ENCODE measurements at places on chromosomes 1 and 21. TPM values are rescaled to one million over a fixed set of nuclear protein-coding genes. Genes with fewer than 3 reads are reported as not detected.

DNA sequence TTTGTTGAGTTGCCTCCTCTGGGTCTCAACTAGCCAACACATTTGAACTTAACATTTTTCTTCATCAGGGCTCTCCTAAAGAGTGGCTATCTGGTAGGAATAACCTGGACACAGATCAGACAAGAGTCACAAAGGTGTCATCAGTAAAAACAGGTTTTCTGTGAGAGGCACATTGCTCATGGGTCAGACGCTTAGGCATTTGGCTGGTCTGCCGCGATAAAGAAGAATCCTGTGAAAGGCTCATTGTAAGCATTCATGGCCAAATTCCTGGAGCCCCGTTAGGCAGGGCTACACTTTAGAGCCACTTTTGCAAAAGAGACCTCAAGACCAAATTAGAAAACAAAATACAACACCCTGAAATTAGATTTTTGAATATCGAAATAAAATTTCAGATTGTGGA lies 64.2 kb upstream of the PDE4B start:
- no peak for DNase-seq

DNA sequence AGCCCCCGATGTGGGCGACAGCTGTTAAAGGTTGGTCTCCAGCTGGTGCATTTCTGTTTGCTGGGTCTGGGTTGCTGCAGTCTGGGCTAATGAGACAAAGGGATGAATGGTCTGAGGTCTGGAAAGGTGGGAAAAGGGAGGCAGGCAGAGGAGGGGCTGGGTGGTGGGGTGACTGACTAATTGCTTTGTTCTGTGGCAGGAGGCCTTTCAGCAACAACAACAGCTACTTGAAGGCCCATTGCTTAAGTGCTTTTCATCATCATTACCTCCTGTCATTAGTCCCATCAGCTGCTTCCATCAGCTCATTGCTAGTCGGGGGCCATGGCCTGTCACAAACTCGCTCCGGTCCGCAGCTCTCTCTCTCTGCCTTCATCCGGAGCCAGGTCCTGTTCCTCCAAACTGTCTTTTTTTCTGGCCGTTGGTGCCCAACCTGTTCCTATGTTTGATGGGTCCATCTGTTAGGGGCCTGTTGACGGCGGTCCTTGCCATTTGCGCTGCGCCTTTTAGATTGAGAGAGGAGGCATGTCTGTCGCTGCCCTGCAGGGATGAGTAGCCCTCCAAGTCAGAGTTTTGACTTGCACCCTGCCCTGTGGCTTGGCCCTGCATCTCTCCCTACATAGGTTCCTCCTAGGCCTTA lies 105.6 kb upstream of the PLXNA2 start:
- DNase-seq: no peak

DNA sequence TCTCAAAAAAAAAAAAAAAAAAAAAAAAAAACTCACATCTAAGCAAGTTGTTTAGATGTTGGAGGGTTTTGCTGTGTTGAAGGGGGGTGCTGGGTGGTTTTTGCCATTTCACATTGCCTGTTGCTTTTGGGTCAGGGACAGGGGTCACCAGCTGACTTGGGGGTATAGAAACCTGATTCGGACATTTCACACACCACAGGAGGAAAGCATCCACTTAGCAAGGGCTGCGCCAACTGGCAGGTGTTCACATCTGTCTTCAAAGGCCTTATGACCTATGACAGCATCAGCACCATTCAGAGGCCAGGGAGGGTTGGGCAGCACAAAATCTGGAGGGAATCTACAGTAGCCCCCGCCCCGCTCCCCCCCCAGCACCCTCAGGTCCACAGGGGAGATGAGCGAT lies 45.2 kb downstream of the SYF2 start:
- no peak for DNase-seq

DNA sequence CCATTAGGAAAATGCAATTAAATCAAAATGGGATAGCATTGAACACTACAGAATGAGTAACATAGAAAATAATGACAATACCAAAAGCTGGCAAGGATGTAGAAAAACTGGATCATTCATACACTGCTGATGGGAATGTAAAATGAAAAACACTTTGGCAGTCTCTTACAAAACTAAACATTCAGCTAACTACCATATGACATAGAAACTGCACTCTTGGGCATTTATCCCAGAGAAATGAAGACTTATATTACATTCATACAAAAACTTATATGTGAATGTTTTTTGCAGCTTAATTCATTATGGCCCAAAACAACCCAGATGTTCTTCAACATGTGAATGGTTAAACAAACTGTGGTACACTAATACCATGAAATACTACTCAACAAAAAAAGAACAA lies 66.4 kb downstream of the ANKRD13C start:
- DNase-seq: no peak

DNA sequence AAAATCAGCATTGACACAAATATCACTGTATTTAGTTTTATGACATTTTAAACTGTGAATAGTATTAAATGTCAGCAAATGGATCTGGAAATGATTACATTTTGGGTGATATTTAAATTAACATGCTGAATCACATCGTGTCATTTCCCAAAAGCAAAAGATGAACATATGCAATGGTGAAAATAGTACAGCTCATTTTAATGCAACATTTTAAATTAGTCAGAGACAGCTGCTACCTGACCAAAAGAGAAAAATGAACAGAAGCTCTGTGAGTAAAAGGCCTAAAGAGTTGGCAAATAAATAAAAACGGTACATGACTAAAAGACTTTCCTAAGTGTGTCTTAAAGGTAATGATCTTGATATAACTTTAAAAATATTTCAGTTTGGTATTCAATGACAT lies 86.0 kb upstream of the GNG4 start:
- no peak for DNase-seq

DNA sequence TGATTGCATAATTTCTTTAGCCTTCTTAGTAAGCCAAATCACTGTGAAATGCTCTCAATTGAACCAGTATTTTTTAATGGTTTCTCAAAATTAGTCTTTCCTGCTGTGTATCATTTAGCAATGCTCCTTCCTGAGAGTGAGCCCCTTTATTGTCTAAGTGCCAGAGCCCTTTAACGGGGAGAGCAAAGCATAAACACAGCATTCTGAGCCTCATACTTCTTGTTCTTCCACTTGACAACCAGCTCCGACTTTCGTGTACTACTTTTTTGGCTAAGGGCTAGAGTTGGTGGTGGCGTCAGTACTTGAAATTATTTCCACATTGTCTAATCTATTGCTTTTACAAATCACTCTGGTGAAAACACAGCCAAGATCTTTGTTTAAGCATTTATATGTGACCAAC lies 299.0 kb downstream of the TPR start:
- DNase-seq: no peak

DNA sequence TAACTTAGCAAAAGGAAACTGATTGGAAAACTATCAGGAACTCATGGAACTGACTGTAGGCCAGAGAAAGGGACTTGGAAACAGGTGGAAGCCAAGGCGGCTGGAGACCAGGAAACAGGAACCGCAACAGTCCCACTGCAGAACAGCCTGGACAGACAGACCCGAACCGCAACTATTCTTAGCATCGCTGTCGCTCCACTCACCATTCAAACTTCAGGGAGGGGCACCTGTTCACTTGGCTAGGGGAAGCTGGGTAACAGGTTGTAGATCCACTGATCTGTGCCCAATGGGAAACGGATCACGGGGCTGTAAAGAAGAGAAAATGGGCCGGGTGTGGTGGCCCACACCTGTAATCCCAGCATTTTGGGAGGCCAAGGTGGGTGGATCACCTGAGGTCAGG lies 61.9 kb downstream of the CLSTN1 start:
- no peak for DNase-seq

- no peak for DNase-seq
Measured at GRCh38 chr1:115057661-115058254, 28.1 kb downstream of the TSHB start.

DNA sequence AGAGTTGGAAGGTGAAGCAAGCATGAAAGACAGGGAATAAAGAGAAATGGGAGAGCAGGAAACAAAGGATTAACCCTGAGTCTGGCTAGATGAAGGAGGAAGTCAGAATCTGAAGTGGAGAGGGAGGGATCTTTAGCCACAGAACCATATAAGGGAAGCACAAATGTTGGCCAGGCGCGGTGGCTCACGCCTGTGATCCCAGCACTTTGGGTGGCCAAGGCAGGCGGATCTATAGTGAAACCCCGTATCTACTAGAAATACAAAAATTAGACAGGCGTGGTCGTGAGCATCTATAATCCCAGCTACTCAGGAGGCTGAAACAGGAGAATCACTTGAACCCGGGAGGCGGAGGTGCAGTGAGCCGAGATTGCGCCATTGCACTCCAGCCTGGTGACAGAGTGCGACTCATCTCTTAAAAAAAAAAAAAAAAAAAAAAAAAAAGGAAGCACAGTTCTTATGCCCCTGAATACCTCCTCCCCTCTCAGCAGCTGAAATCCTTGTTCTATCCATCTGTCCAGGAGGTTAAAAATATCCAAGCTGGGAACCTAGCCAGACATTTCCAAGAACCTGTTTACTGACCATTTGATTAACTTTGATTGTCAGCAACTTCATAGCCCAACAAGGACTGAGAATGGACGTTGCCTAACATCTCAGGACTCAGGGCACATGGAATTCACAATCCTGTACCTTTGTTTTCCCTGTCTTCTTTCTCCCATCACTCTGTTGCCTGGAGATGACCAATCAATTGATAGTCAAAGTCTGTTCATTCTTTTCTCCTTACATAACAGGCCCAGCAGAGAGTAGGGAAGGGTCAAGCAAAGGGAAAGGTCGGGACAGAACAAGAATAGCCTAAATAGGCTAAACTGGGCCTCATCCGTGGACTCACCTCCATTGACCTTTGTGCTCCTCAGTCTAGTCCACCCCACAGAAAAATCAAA lies 10.6 kb downstream of the TXNIP start:
- DNase-seq: no peak

GRCh38 chr21:26544201-26544775 lies 28.8 kb downstream of the CYYR1 start:
- DNase-seq: no peak

Gene GUK1
- 304 TPM for total RNA-seq

Gene KRTAP20-4
- not detected for total RNA-seq

Gene XCL2
- total RNA-seq: 136 TPM
